A549 treated with Hydrocortisone at 1 μM for 4 hours (cell line): ENCODE measurements at places on chromosomes 11 and 22. TPM values are rescaled to one million over a fixed set of nuclear protein-coding genes. Genes with fewer than 3 reads are reported as not detected.

Gene MMP1
- total RNA-seq: 0.43 to 1.4 TPM (median 0.68 TPM) in 5 replicates

Gene PRR33
- total RNA-seq: not detected in 5 replicates

Gene SMTNL1
- total RNA-seq: not detected in 5 replicates

Gene OR4D5
- total RNA-seq: not detected in 5 replicates
